Iris pigment epithelial cell (primary cell): ENCODE measurements at places on chromosomes 16 and 17.
A peak's percentile ranks its signal among the peaks of the same experiment; 100 is the strongest.

DNA sequence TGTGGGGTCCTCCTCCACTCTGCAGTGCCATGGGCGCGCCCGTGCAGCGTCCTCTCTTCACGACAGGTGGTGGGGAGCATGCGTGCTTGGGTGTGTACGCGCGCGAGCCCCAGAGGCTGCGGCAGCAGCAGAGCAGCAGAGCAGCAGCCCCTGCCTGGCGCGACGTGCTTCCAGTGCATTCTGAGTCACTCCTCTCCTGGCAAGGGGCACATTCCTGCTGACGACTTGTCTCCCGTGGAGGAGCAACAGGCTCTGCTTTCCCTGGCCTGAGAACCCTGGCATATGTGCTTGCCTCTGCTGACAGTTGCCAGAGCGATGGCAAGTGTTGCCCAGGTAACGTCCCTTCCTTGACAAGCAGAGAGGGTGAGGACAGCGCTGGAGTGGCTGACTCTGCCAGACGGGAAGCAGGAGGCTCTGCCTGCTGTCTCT is 133.8 kb upstream of the PLCG2 start:
- peak; percentile 82 for DNase-seq

- DNase-seq, result no peak
These were observed 33.8 kb downstream of the CCDC42 start for GRCh38 chr17:8710813-8711212.

DNA sequence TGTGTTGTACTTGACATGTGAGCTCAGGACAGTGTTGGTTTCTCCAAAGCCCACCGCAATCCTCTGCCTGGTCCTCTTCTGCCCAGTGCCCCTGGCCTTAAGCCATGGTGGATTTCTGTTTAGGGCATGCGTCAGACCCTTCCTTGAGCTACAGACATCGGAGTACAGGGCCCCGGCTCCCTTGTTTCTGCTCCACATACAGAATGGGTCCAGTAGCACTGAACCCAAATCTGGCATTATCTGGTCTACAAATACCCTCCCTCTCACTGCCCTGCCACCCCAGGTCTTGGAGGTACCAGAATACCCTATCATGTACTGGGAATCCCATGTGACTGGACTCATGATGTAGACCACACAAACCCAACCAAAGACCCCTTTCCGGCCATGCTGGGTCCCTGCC is 27.4 kb upstream of the ZNHIT3 start:
- no peak for DNase-seq

DNA sequence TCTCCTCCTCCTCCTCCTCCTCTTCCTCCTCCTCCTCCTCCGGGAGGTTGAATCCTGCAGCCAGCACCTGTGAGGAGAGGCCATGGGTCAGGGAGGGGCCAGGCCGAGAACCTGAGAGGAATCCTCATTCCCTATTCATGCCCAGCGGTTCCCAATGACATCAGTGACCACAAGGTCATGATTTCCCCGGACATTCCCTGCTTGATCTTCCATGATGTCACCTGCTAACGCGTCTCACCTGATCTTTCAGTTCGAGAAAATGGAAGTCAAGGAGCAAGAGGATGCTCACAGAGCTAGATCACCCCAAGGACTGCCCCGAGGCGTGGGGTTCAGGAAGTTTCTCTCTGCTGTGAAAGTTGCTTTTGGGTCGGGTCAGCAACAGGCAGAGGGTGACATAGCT is 5.4 kb downstream of the APOBR start:
- DNase-seq, result no peak

DNA sequence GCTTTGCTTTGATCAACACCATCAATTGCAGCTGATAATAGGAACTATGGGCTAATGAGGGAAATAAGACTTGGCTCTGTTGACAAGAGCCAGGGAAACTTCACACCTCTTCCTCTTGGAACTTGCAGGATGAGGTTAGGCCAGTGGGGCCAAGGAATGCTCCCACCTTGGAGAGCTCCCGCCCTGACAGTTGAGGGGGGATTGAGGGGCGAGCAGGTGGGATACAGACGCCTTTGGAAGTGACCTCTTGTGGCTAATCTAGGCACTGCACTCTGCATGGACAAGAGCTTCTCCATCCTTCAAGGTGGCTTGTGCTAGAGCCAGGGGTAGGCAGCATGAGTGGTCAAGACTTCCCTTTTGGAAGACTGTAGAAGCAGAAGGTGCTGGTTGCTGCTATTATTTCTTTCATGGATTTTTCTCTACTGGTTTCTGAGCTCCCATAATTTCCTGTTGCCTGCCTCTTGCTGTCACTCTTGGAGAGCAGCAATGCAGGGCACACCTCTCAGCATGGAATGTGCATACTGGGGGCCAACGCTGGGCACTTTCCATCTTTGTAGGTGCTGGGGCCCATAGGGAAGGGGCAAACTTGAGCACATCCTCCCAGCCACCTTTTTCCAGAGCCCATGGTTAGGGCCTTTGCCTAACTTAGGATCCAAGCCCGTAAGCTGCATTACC is 2.3 kb upstream of the PHF12 start:
- peak; percentile 54 for DNase-seq

DNA sequence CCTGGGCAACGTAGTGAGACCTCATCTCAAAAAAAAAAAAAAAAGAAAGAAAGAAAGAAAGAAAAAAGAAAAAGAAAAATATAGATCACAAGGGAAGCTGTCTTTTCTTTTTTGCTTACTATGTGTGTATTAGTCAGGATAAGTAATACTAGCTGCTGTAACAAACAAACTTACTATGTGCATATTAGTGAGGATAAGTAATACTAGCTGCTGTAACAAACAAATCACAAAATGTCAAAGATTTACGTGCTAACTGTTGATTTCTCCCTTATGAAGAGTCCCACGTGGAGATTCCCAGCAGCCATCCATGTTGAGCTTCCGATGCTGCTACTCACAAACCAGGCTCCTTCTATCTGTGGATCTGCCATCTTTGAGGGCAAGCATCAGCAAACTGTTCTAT is 31.7 kb upstream of the KDM8 start:
- no peak for DNase-seq

- peak; percentile 63 for DNase-seq
These were observed 585 bp downstream of the AP1G1 start for GRCh38 chr16:71807905-71808592.
